A673 (cell line): ENCODE measurements at places on chromosomes 6 and 20. TPM values are rescaled to one million over a fixed set of nuclear protein-coding genes. Genes with fewer than 3 reads are reported as not detected.
A peak's percentile ranks its signal among the peaks of the same experiment; 100 is the strongest.

Gene EEF1A2
- total RNA-seq = 7.5 and 13.7 TPM in 2 replicates

Gene PSORS1C2
- total RNA-seq = not detected in 2 replicates

Gene LAMA4
- total RNA-seq = 1.2 and 2.0 TPM in 2 replicates

GRCh38 chr6:72382602-72383529 is 239.0 kb upstream of the KCNQ5 start:
- no peaks in the 10 kb centered on the region for H3K36me3 ChIP-seq
- no peak overlapping the region for H3K4me3 ChIP-seq
- no peaks in the 10 kb centered on the region for H3K4me1 ChIP-seq

GRCh38 chr6:170445487-170445886 is 107.6 kb downstream of the PSMB1 start:
- H3K4me3 ChIP-seq = no peak overlapping the region
- H3K27ac ChIP-seq = no peak overlapping the region
- DNase-seq = no peak
- H3K27me3 ChIP-seq = no peaks in the 10 kb centered on the region

DNA sequence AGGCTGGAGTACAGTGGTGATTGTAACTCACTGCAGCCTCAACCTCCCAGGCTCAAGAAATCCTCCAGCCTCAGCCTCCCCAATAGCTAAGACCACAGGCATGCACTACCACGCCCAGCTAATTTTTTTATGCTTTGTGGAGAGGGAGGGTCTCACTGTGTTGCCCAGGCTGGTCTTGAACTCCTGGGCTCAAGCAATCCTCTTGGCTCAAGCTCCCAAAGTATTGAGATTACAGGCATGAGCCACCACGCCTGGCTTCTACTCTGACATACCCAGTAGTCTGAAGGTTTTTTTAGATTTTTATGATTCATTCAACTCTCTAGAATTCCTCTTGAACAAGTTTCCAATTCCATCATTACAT is 1.3 kb upstream of the ARHGAP18 start:
- DNase-seq = no peak
- peaks cover 25% of the 10 kb centered on the region for H3K4me1 ChIP-seq
- H3K4me3 ChIP-seq = no peak overlapping the region
- H3K27ac ChIP-seq = no peak overlapping the region
- H3K27me3 ChIP-seq = no peaks in the 10 kb centered on the region
- no peaks in the 10 kb centered on the region for H3K36me3 ChIP-seq

Gene SPATS1
- total RNA-seq = not detected in 2 replicates

DNA sequence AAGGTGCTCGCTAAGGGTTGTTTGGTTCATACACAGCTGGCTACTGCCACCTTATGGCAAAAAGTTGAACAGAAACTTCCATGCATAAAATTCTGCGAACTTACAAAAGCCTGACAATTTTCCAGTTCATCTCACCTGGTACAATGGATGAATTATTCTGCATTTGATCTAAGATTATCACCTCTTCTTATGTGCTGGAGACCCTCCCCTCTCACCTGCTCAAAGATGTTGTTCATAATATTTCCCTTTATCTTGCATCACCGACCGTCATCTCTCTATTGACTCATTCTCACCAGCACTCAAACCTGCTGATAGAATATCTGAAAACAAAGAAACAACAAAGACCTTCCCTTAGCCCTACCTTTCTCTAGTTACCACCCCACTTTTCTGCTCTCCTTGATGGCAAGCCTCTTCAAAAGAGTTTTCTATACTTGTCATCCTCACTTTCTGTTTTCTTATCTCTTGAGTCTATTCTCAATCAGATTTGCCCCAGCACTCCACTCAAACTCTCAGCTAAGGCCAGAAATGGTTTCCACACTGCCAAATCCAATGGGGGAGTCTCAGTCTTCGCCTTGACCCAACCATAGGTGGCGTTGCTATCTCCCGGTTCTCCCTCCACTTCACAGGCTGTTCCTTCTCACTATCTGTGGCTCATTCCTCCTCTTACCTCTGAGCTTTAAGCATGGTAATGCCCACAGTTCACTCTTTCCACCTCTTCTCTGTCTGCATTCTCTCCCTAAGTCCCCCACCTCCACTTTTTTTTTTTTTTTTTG is 25.8 kb downstream of the SNRNP48 start:
- no peaks in the 10 kb centered on the region for H3K27me3 ChIP-seq
- H3K4me1 ChIP-seq = no peaks in the 10 kb centered on the region
- no peak overlapping the region for H3K4me3 ChIP-seq
- peak; percentile 72 for DNase-seq
- H3K36me3 ChIP-seq = peaks cover 13% of the 10 kb centered on the region
- no peak overlapping the region for H3K27ac ChIP-seq

- no peak overlapping the region for H3K4me3 ChIP-seq
- no peaks in the 10 kb centered on the region for H3K36me3 ChIP-seq
- no peak for DNase-seq
- peaks cover 7% of the 10 kb centered on the region for H3K4me1 ChIP-seq
- H3K27me3 ChIP-seq = no peaks in the 10 kb centered on the region
- H3K27ac ChIP-seq = no peak overlapping the region
Observed at GRCh38 chr20:59015812-59016711, 3.2 kb upstream of the TUBB1 start.
